ENCODE measurements at places on chromosomes 2 and 18.

GRCh38 chr2:47249931-47250330, 94.8 kb upstream of the STPG4 start:
- no peak for DNase-seq

- DNase-seq, result no peak
Observed at GRCh38 chr2:239167011-239167673, 233.7 kb downstream of the HDAC4 start.

GRCh38 chr2:85779641-85780315, 26.0 kb downstream of the ATOH8 start:
- DNase-seq, result no peak

DNA sequence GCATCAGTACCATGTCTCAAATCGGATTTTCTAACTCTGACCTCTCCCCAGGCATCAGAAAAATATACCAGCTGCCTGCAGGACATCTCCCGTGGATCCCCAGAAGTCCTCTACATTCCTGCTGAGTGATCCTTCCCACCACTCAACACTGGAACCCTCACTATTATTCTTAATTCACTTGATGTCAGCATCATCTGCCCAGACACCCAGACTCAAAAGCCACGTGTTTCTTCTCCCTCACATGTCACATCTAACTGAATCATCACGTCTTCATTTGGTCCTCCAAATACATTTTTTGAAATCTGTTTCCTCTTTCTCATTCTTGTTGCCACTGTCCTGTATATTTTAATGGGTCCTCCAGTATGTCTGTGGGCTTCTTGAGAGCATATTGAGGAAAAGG, 218.6 kb downstream of the HRH4 start:
- DNase-seq, result no peak

GRCh38 chr2:239429473-239430350, 28.9 kb upstream of the HDAC4 start:
- no peak for DNase-seq

- DNase-seq, result no peak
Observed at GRCh38 chr2:46350029-46350689, 53.0 kb downstream of the EPAS1 start.

- DNase-seq, result no peak
Observed at GRCh38 chr18:21489919-21490495, 110.5 kb downstream of the ESCO1 start.

DNA sequence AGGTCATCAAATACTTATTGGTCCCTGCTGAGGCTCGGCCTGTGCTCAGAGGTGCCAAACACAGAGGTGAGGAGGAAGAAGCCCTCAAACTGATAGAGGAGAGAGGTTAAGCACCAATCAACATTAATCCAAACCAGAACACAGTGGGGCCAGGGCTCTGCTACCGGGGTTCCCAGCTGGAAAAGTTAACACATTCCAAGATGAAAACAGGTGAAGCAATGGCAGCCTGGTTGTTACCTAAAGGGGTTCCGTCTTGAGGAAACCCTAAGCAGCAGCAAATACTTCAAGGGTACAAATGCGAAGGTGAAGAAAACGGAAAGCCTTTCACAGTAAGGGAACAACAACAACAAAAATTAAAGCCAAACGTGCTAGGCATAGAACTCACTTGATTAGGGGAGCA, 5.4 kb downstream of the TGFA start:
- no peak for DNase-seq

- no peak for DNase-seq
Observed at GRCh38 chr2:27960237-27960912, 69.8 kb downstream of the BABAM2 start.

- DNase-seq, result no peak
Observed at GRCh38 chr18:73043211-73043610, 175.4 kb upstream of the NETO1 start.

DNA sequence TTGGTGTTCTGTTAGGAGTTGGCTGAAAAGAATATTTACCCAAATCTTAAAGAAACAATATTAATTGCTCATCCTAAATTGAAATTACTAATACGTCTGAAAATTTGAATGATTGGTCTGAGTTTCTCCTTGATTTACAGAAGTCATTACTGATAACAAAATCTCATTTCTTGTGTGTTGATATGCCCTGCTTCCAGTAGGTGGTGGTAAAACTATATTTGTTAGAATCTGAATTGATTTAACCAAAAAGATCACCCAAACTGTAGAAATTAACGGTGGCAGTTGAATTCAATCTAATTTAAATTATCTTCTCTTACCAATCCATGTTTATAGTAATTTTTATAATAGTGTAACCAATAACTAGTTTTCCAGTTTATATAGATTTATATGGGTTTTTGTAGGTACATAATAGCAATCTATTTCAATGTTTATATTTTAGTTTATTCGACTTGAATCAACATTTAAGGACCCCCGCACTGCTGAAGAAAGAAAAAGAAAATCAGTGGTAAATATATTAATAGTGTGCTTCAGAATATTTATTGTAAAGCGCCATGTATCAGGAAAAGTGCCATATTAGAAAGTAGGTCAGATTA, 38.3 kb downstream of the PAPOLG start:
- DNase-seq, result no peak

- peak; percentile 57 for DNase-seq
Observed at GRCh38 chr2:172461591-172462372, 34.4 kb downstream of the ITGA6 start.

GRCh38 chr2:24153478-24153877, 21.4 kb upstream of the FAM228A start:
- DNase-seq, result no peak

DNA sequence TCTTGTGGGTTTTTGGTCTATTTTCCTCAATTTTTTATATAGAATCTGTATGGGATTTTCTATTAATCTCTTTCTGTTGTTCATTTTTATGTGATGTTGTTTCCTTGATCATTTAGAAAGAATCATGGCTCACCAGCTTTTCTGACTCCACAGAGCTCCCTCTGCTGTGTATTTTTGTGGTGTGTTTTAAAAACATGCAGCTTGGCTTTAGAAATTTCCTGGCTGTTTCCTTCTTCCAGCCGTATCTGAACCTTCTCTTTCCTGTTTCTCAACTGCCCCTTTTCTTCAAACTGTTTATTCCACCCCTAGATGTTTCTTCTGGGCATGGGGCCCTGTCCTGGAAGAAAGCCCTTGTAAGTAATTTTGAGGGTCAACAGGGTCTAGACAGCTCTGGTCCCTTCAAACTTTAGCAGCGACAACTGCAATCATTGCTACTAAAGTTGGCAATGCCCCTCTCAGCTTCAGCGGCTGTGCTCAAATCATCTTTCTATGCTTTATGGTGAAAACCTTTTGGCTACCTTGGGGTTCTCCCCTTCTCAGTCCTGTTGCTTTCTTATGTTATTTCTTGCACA, 17.6 kb upstream of the COPS8 start:
- no peak for DNase-seq

DNA sequence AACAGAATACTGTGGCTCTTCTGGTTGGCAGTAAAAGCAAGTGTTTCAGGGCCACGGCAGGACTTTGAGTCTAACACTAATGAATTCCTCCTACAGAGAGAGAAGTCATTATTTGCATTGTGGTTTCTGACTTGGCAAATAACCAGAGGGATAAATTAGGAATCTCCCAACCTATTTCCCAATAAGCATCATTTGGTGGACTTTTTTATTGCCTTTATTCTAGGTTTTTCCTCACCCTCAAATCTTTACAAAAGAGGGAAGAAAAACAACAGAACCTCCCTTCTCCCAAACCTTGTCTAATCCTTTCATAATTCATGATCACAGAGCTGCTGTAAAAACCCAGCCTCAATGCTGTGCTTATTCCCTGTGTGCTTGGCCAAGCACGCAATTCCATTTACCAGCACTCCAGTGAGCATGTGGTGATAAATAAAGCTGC, 179.7 kb downstream of the AGPS start:
- no peak for DNase-seq

GRCh38 chr2:231057590-231057989, 923 bp downstream of the PSMD1 start:
- DNase-seq, result no peak

- DNase-seq, result no peak
Observed at GRCh38 chr18:49959176-49959575, 145.8 kb upstream of the ACAA2 start.

DNA sequence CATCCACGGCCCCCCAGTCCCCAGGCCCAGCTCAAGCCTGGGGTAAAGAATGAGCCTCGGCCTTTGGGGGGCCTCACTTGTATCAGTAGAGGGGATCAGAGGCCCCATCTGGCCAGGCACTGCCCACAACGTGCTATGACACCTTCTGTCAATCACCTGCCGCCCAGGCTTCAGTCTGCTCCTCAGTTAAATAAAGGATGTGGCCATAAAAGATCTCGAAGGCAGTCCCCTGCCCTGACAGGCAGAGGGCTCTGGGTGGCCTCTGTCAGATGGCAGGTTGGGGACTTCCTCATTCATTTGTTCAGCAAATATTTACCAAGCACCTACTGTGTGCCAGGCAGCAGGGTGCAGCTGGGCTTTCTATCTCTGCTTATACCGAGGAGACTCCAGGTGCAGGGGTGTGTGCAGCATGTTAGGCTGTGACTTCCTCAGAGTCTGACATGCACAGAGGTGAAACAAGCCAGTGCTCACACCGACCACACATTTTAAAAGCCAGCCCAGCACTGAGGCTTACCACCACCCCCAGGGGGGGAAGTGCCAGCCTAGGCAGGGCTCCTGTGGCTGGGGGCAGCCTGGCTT, 166.4 kb downstream of the GALNT1 start:
- no peak for DNase-seq
